Fibroblast of skin of abdomen (primary cell): ENCODE measurements at places on chromosomes 1 and 21.
A peak's percentile ranks its signal among the peaks of the same experiment; 100 is the strongest.

DNA sequence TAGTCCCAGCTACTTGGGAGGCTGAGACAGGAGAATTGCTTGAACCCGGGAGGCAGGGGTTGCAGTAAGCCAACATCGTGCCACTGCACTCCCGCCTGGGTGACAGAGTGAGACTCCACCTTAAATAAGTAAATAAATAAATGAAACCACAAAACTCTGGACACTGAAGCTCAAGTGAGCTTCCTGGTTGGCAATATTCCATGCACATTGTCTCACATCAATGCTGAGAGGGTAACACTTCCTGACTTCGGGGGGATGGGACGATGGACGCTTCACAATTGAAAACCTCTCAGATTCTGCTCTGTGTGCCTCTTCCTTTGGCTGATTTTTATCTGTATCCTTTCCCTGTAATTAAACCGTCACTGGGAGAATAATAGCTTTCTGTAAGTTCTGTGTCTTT, 70.0 kb upstream of the ZNF644 start:
- DNase-seq: no peak

- peak; percentile 34 for DNase-seq
Observed at GRCh38 chr1:168706391-168706992, 22.5 kb downstream of the DPT start.

GRCh38 chr1:175154629-175155472, 37.7 kb downstream of the KIAA0040 start:
- DNase-seq: peak; percentile 23

DNA sequence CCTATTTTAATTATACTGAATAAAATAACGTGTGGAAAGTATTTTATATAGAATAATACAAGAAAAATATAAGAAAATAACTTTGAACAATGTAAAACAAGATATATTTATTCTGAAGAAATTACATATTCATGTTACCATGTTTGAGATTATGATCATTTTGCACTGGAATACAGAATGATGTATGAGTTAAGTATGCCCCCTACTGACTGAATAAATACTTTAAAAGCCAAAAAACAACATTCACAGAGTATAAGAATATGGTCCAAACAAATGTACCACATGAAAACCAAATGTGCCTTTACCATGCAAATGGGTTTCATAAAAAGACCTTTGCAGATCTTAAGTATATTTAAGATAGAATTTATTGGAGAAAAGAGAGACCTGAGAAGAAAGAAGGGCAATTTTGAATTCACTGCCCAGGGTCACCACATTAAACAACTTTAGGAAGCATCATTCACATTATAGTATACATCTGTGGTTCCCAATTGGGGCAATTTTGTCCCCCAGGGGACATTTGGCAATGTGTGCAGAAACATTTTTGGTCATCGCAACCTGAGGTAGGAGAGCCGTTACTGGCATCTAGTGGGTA, 136.6 kb upstream of the GFI1 start:
- peak; percentile 4 for DNase-seq

DNA sequence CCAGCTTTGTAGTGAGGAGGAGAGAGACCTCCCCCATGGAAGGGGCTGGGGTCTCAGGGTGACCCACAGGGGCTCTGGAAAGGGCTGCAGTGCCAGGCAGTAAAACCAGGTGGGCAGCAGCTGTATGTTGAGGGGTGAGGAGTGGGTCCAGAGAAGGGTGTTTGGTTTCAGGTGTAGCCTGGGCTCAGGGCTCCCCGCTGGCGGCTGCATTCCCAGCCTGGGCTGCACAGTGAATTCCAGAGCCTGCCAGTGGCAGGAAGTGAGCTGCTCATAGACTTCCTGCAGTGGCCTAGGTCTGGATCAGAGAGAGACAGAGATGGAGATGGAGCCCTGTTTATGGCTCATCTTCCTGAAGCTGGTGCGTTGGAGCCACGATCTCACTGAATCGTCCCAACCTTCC, 356.4 kb downstream of the PTPRU start:
- no peak for DNase-seq

DNA sequence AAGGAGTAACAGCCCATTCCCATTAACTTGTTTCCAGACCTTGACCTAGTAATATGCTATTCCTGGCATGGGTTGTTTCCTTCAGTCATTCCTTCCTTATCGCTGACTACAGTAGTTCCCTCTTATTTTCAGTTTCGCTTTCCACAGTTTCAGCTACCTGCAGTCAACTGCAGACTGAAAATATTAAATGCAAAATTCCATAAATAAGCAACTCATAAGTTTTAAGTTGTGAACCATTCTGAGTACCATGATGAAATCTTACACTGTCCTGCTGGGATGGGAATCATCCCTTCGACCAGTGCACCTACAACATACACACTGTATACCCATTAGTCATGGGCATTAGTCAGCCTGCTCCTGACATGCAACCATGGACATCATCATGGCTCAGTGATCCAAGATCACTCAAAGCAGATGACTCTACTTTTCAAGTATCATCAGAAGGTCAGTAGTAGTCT, 66.7 kb downstream of the CCDC30 start:
- peak; percentile 73 for DNase-seq

DNA sequence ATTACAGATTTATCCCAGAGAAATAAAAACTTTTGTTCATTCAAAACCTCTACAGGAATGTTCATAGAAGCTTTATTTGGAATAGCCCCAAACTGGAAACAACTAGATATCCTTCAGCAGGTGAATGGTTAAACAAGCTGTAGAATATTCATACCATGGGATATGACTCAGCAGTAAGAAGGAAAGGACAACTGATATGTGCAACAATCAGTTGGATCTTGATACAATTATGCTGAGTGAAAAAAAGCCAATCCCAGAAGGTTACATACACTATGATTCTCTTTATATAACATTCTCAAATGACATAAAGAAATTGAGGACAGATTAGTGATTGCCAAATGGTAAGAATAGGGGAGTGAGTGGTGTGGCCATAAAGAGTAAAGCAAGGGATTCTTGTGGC, 376.7 kb downstream of the S1PR1 start:
- DNase-seq: peak; percentile 6

DNA sequence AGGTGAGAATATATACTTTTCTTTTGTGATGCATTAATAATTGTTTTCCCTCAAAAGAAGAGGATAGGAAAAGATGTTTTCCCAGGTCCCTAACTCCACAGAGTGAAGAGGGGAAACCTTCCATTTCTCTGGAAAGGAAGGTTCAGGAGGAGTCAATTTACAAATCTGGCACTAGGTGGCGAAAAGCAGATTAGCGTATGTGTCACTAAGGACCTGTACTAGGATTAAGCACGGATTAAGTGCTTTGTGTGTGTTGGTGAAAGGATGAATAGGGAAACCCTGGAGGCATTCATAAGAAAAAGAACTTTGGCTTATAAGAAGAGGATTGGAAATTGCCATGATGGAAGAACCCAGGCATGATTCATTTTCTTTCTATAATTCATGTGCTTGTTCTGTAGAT, 410.1 kb upstream of the PLXNA2 start:
- peak; percentile 13 for DNase-seq

GRCh38 chr21:21969211-21969610, 971.0 kb downstream of the NCAM2 start:
- DNase-seq: peak; percentile 17

DNA sequence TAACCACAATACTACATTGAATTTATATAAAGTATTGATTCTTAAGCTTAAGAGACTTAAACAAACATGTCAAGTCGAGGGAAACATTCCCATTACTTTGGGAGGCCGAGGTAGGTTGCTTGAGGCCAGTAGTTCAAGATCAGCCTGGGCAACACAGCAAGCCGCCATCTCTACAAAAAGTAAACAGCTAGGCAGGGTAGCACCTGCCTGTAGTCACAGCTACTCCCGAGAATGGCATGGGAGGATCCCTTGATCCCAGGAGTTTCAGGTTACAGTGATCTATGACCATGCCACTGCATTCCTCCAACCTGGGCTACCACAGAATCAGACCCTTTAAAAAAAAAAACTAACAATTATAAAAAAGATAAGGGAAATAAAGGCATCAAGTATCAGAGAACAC, 50.4 kb downstream of the EIF4G3 start:
- DNase-seq: no peak

- peak; percentile 81 for DNase-seq
Observed at GRCh38 chr1:117838911-117839310, 90.5 kb downstream of the GDAP2 start.

GRCh38 chr1:86826856-86827255, 87.1 kb downstream of the SELENOF start:
- no peak for DNase-seq

GRCh38 chr1:54275349-54275748, 75.4 kb downstream of the MRPL37 start:
- peak; percentile 39 for DNase-seq

GRCh38 chr1:8147956-8148355, 121.8 kb upstream of the ERRFI1 start:
- DNase-seq: no peak

DNA sequence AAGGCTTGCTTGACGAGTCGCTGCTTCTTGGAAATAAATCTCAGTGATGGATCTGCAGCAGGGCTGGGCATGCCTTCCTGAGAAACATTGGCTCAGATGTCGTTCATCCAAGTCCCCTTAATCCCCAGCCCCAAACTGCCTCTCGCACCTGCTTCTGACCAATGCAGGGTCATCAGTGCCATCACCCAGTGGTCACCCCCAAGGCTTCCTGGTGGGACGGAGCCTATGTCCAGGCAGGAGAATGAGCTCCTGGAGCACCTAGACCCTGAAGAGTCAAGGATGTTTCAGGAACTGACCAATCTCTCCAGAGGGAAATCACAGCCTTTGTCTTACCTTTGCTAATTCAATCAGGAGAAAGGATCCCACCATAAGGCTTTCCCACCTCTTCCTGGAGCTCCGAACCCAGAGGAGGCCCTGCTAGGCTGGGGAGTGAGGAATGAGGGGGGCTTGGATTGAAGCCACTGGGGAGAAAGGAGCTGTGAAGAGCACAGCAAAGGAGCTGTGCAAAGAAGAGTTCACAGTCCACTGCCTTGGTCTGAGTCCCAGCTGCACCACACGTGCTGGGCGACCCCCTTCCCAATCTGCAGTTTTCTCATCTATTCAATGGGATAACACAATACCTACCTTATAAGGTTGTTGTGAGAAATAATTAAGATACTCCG, 416.1 kb downstream of the NPHP4 start:
- no peak for DNase-seq

DNA sequence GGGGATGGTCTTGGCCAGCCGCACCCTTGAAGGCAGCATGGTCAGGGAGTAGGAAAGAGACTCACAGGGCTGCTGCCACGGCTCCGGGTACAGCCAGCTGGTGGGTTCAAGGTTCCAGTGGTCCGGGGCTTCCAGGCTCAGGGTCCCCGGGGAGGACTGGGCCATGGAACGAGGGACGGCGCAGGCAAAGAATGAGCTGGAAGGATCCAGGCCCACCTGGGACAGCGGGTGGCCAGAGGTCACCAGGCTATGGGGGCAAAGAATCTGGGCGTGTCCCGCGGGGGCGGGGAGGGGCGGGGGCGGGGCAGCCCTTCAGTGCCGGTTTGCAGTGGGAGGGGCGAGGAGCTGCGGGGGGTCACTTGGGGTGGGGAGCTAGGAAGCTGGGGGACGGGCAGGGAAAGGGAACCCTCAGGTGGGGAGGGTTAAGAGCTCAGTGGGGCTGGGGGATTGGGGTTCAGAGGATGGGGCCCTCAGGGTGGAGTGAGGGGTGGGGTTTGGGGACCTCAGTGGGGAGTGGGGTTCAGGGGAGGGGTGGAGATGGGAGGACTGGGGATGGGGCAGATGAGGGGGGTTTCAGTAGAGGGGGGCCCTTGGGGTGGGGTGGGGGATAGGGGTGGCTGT, at the start of gene DNMT3L:
Gene DNMT3L (minus strand): TSS at position 223 of the 621 bp plus-strand sequence. CDS start 638 bp downstream, outside the sequence.
- no peak for DNase-seq

DNA sequence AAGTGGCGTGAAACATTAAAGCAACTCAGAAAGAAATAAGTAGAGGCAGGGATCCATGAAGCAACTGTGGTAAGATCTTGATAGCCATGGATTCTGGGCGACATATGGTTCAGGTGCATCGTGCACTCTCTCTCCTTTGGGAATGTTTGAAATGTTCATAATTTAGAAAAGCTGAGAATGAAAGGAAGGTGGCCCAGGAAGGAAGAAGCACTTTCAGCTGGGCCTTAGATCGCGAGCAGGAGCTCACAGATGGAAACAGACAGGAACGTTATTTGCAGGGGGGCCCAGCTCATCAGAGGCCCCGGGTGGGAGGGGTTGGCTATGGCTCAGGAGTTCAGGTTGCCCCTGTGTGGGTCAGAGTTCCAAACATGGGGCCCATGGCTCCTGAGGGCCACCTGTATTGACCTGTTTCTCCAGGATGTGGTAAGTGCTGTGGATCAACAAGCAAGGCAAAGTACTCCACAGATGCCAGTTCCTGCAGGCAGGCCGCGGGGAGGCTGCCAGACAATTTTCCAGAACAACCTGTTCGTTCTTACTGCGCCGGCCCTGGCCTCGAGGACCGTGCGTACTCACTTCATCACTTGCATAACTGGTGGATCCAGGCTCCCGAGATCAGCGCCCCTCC, 253.2 kb downstream of the TOMM20 start:
- no peak for DNase-seq

DNA sequence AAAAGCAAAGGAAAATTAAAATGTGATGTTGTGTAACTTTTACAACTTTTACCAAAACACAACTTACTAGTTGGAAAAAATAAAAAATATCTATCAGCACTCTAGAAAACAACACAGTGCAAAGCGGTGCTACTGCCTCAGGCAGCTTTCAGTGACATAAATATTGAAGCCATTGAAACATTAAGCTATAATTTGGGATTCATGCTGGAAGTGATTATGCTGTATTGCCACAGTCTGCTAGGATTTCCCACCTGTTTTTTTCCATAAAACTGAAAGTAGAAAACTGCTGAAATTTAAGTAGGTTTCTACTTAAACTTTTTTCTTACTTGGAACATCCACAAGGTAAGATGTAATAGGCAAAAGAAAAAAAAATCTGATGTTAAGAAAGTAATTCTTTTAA, 674.4 kb downstream of the KCNT2 start:
- no peak for DNase-seq

DNA sequence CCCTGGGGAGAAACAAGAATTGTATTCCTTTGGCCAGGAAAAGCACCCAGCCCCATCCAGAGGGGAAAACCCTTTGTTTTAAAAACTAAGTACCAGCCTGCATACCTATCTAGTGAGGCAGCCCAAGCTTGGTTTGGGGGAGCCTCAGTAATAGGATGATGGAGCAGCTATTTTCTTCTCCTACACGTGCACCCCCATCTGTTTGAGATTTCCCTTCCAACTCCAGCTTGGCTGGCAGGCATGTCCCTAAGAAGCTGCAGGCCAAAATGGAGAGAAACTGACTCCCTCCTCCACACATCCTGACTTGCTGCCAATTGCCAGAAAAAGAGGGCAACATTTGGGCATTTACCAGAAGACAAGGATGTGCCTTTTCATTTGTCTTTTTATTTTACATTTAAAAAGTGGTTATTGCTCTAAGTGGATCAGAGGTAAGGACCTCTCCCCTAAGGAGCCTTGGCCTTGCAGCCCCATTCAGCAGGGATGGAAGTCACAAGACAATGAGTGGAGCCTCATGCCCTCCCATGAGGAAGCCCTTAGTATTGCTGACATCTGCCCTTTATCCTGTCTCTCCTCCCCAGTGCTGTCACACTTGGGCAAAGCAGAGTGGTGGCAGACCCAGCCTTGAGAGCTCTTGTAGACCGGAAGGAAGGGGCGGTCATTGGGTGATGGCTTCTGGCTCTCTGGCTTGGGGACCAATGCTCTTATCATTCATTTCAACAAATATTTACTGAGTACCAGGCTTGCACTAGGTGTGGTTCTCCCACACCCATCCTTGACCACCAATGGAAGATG, 8.6 kb downstream of the FNDC5 start:
- DNase-seq: peak; percentile 9
